ENCODE measurements at places on chromosomes 3 and 15. TPM values are rescaled to one million over a fixed set of nuclear protein-coding genes. Genes with fewer than 3 reads are reported as not detected.

- no peaks in the 10 kb centered on the region for H3K27me3 ChIP-seq
- H3K4me3 ChIP-seq = no peak overlapping the region
- H3K27ac ChIP-seq = no peak overlapping the region
- no peak for DNase-seq
- H3K36me3 ChIP-seq = no peaks in the 10 kb centered on the region
Measured at GRCh38 chr15:31331389-31331788, 4.8 kb downstream of the KLF13 start.

DNA sequence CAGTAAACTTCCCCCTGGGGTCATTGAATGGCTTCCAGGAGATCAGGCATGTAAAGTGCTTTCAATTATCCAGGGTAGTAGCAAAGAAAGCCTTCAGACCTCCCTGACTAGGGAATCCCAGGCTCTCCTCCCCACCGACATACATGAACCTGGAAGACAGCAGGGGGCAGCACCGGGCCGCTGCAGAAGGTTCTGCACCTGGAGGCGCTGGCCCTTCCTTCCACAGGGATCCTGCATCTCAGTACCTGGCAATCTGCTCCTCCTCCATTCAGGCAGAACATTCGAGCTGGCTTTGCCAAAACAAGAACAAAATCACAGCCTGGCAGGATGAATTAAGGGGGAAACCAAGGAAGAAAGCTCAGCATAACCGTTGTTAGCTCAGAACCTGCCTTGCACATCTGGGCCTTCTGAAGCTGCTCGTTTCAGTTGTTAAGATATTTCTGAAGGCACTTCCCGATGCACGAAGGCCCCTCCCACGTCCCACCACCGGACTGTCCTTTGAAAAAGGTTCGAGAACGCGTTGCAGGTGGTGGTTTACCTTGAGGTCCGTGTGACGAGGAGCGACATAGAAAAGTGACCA lies 237.7 kb downstream of the SLCO3A1 start:
- no peaks in the 10 kb centered on the region for H3K36me3 ChIP-seq
- H3K4me1 ChIP-seq = no peaks in the 10 kb centered on the region
- peaks cover 7% of the 10 kb centered on the region for H3K27me3 ChIP-seq
- H3K27ac ChIP-seq = no peak overlapping the region
- H3K4me3 ChIP-seq = no peak overlapping the region

GRCh38 chr3:16171009-16171408 lies 3.5 kb upstream of the GALNT15 start:
- H3K27ac ChIP-seq = no peak overlapping the region
- H3K27me3 ChIP-seq = no peaks in the 10 kb centered on the region
- no peaks in the 10 kb centered on the region for H3K4me1 ChIP-seq

GRCh38 chr3:81788610-81789009 lies 27.2 kb upstream of the GBE1 start:
- no peak overlapping the region for H3K4me3 ChIP-seq
- H3K27me3 ChIP-seq = no peaks in the 10 kb centered on the region
- no peaks in the 10 kb centered on the region for H3K36me3 ChIP-seq
- no peak overlapping the region for H3K27ac ChIP-seq
- no peaks in the 10 kb centered on the region for H3K4me1 ChIP-seq
- no peak for DNase-seq

- no peak overlapping the region for H3K27ac ChIP-seq
- H3K4me1 ChIP-seq = no peaks in the 10 kb centered on the region
- H3K4me3 ChIP-seq = peak overlapping the region; percentile 27
Measured at GRCh38 chr3:176766862-176767261, 430.4 kb downstream of the TBL1XR1 start.

- no peak for DNase-seq
- no peaks in the 10 kb centered on the region for H3K27me3 ChIP-seq
- H3K27ac ChIP-seq = no peak overlapping the region
- H3K4me3 ChIP-seq = no peak overlapping the region
Measured at GRCh38 chr3:5292512-5292911, 105.0 kb downstream of the EDEM1 start.

Gene HCLS1
- 1.6 TPM for total RNA-seq

GRCh38 chr3:43378066-43378935 lies 92.0 kb downstream of the SNRK start:
- no peak overlapping the region for H3K27ac ChIP-seq
- no peaks in the 10 kb centered on the region for H3K27me3 ChIP-seq
- H3K36me3 ChIP-seq = no peaks in the 10 kb centered on the region

- H3K27ac ChIP-seq = peak overlapping the region; percentile 63
- H3K4me1 ChIP-seq = peaks cover 35% of the 10 kb centered on the region
- H3K4me3 ChIP-seq = no peak overlapping the region
- DNase-seq = peak; percentile 48
- H3K27me3 ChIP-seq = no peaks in the 10 kb centered on the region
Measured at GRCh38 chr3:126081618-126082361, 2.1 kb downstream of the SLC41A3 start.

Gene ROBO2
- not detected for total RNA-seq

GRCh38 chr3:44886561-44886960 lies 12.2 kb downstream of the TGM4 start:
- H3K27me3 ChIP-seq = no peaks in the 10 kb centered on the region
- H3K4me1 ChIP-seq = peaks cover 40% of the 10 kb centered on the region
- H3K27ac ChIP-seq = no peak overlapping the region
- H3K36me3 ChIP-seq = no peaks in the 10 kb centered on the region
- DNase-seq = no peak

DNA sequence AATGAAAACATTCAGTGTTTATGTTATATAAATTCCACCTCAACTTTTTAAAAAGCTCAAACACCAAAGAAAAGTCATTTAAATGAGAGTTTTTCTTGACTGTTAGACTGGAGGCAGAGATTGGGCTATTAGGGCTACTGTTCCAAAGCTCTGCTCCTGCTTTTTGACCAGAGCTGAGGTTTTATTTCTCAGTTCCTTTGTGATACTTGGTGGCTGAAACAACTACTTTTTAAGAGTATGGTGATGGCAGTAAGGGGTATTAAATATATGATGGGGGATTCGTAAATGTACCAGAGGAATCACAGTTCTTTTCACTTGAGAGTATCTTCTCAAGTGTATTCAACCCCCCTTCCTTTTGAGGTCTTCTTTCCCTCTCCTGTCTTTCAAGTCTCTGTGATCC lies 186.1 kb upstream of the CGNL1 start:
- no peaks in the 10 kb centered on the region for H3K4me1 ChIP-seq
- no peaks in the 10 kb centered on the region for H3K27me3 ChIP-seq
- H3K27ac ChIP-seq = no peak overlapping the region
- DNase-seq = no peak
- no peak overlapping the region for H3K4me3 ChIP-seq

GRCh38 chr3:120418866-120419490 lies 31.8 kb downstream of the FSTL1 start:
- H3K36me3 ChIP-seq = no peaks in the 10 kb centered on the region
- H3K27ac ChIP-seq = no peak overlapping the region
- peak; percentile 36 for DNase-seq
- no peak overlapping the region for H3K4me3 ChIP-seq

GRCh38 chr3:106190296-106190695 lies 321.5 kb upstream of the CBLB start:
- no peaks in the 10 kb centered on the region for H3K27me3 ChIP-seq
- no peak for DNase-seq
- no peak overlapping the region for H3K4me3 ChIP-seq
- no peaks in the 10 kb centered on the region for H3K36me3 ChIP-seq

DNA sequence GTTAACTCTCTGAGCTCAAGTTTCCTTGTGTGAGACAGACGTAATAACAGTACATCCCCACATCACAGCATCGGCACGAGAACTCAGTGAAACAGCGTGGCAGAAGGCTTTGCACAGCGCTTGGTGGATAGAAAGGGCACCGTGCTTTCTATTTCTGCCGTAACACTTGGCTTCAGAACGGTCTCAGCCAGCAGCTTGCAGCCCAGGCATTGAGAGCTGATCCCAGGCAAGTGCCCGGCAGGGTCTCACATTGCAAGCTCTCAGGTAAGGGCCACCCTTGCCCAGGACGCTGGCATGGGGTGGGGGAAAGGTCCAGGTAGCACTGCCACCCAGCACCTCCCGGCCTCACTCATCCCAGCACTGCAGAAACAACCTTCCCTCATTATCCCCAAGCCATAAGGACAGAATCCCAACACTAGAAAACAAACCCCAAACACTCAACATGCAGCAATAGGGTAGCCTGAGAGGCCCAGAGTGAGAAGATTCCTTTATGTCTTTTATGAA lies 70.5 kb upstream of the ITGA11 start:
- DNase-seq = no peak
- no peaks in the 10 kb centered on the region for H3K27me3 ChIP-seq
- no peak overlapping the region for H3K27ac ChIP-seq
- no peaks in the 10 kb centered on the region for H3K36me3 ChIP-seq
- no peak overlapping the region for H3K4me3 ChIP-seq

GRCh38 chr15:93109336-93110102 lies 20.5 kb upstream of the RGMA start:
- no peak overlapping the region for H3K27ac ChIP-seq
- H3K36me3 ChIP-seq = no peaks in the 10 kb centered on the region
- H3K4me1 ChIP-seq = no peaks in the 10 kb centered on the region
- no peak for DNase-seq

Gene PRSS50
- not detected for total RNA-seq

DNA sequence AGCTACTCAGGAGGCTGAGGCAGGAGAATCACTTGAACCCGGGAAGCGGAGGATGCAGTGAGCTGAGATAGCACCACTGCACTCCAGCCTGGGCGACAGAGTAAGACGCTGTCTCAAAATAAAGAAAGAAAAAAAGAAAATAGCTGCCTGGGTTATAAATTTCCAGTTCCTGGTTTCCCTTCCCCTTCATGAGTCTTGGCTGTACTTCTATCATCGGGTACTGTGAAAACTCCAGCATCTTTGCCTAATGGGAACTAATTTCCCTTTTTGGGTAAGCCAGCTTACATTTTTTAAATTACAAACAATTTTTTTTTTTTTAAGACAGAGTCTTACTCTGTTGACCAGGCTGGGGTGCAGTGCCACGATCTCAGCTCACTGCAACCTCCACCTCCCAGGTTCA lies 15.0 kb downstream of the DENND4A start:
- no peak overlapping the region for H3K27ac ChIP-seq
- no peaks in the 10 kb centered on the region for H3K4me1 ChIP-seq
- DNase-seq = no peak
- H3K36me3 ChIP-seq = no peaks in the 10 kb centered on the region

DNA sequence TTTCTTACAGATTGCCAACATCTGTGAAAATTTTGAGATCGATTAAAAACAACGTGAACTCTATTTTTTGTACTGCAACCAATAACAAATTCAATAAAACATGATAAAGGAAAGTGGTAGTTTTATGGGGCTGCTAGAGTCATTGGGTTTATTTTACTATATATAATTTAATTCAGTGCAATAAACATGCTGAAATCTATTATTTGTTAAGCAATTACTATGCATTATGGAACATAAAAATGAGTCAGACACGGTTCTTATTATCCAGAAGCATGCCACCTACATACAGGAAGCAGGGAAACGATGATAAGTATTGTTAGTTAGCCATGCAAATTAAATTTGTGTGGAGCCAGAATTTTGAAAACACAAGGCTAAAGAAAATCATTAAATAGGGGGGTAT lies 27.2 kb downstream of the NPHP3 start:
- no peaks in the 10 kb centered on the region for H3K4me1 ChIP-seq
- no peak overlapping the region for H3K27ac ChIP-seq
- DNase-seq = no peak
- peaks cover 5% of the 10 kb centered on the region for H3K36me3 ChIP-seq

Gene GNL3
- total RNA-seq = 205 TPM

Data from HCT116 (cell line).